Placental pericyte (primary cell): ENCODE measurements at places on chromosomes 2 and 18. TPM values are rescaled to one million over a fixed set of nuclear protein-coding genes. Genes with fewer than 3 reads are reported as not detected.

IFIH1 gene
- 4.6 and 9.3 TPM in 2 replicates for total RNA-seq

ASAP2 gene
- 40.9 and 76.5 TPM in 2 replicates for total RNA-seq

SERPINB10 gene
- 0.57 and 1.1 TPM in 2 replicates for total RNA-seq

ACP1 gene
- total RNA-seq = 64.3 and 101 TPM in 2 replicates

TEX44 gene
- not detected in 2 replicates for total RNA-seq

UGT1A3 gene
- total RNA-seq = not detected in 2 replicates

CAPN14 gene
- 0.14 TPM in 1 of 2 replicates, not detected in the other for total RNA-seq

PFN4 gene
- total RNA-seq = 0.29 and 0.88 TPM in 2 replicates

IL1A gene
- total RNA-seq = 28.6 and 48.6 TPM in 2 replicates

COPS8 gene
- total RNA-seq = 68.7 and 104 TPM in 2 replicates

INO80C gene
- total RNA-seq = 5.6 and 7.4 TPM in 2 replicates

GALR1 gene
- total RNA-seq = not detected in 2 replicates

RFX8 gene
- 3.1 and 23.3 TPM in 2 replicates for total RNA-seq

CFAP210 gene
- total RNA-seq = not detected in 2 replicates

SMYD5 gene
- total RNA-seq = 24.3 and 29.5 TPM in 2 replicates

OTOS gene
- total RNA-seq = not detected in 2 replicates

MFSD2B gene
- total RNA-seq = not detected in 2 replicates

TMEM169 gene
- 0.14 TPM in 1 of 2 replicates, not detected in the other for total RNA-seq

NOL4 gene
- not detected in 2 replicates for total RNA-seq

GGCX gene
- total RNA-seq = 54.9 and 56.6 TPM in 2 replicates

GDF7 gene
- under 0.01 TPM in 2 replicates for total RNA-seq

GKN1 gene
- total RNA-seq = 0.22 TPM in 1 of 2 replicates, not detected in the other

C2orf92 gene
- 2.4 and 5.9 TPM in 2 replicates for total RNA-seq

ALPG gene
- not detected in 2 replicates for total RNA-seq

ABCB11 gene
- not detected in 2 replicates for total RNA-seq

CPS1 gene
- 4.2 and 23.6 TPM in 2 replicates for total RNA-seq

SNED1 gene
- total RNA-seq = 2.2 and 16.6 TPM in 2 replicates

POMC gene
- 0.22 TPM in 1 of 2 replicates, not detected in the other for total RNA-seq

COLEC11 gene
- 1.0 and 1.1 TPM in 2 replicates for total RNA-seq

IL36B gene
- 0.14 TPM in 1 of 2 replicates, not detected in the other for total RNA-seq

TEKT4 gene
- not detected in 2 replicates for total RNA-seq

NBEAL1 gene
- 34.4 and 61.0 TPM in 2 replicates for total RNA-seq

WNT6 gene
- not detected in 2 replicates for total RNA-seq

ASXL3 gene
- 0.14 and 0.22 TPM in 2 replicates for total RNA-seq

HOXD8 gene
- 6.3 TPM in 1 of 2 replicates, not detected in the other for total RNA-seq

IL1F10 gene
- total RNA-seq = not detected in 2 replicates

ITGAV gene
- 204 and 210 TPM in 2 replicates for total RNA-seq

GALNT13 gene
- under 0.01 and 0.14 TPM in 2 replicates for total RNA-seq

HMSD gene
- 0.44 and 0.57 TPM in 2 replicates for total RNA-seq

DOK6 gene
- 0.29 and 0.66 TPM in 2 replicates for total RNA-seq

DTNB gene
- total RNA-seq = 2.6 and 3.7 TPM in 2 replicates

UGT1A1 gene
- not detected in 2 replicates for total RNA-seq

AGPS gene
- total RNA-seq = 34.6 and 53.4 TPM in 2 replicates

KYNU gene
- total RNA-seq = 4.6 and 11.6 TPM in 2 replicates

ANKRD29 gene
- 0.22 and 1.3 TPM in 2 replicates for total RNA-seq

LOXL3 gene
- 2.0 and 2.9 TPM in 2 replicates for total RNA-seq

GCKR gene
- total RNA-seq = 0.43 TPM in 1 of 2 replicates, not detected in the other

GCG gene
- not detected in 2 replicates for total RNA-seq

OST4 gene
- total RNA-seq = 124 and 174 TPM in 2 replicates

PTPRM gene
- 42.2 and 65.9 TPM in 2 replicates for total RNA-seq

KCNK3 gene
- total RNA-seq = 0.22 and 0.29 TPM in 2 replicates

ACADL gene
- total RNA-seq = under 0.01 TPM in 1 of 2 replicates, not detected in the other

PIAS2 gene
- total RNA-seq = 19.5 and 28.6 TPM in 2 replicates

PMAIP1 gene
- total RNA-seq = 21.9 and 53.3 TPM in 2 replicates

PARD6G gene
- total RNA-seq = 0.88 and 4.4 TPM in 2 replicates
